Epithelial cell of umbilical artery (primary cell): ENCODE measurements at places on chromosomes 13 and 19. TPM values are rescaled to one million over a fixed set of nuclear protein-coding genes. Genes with fewer than 3 reads are reported as not detected.

Gene NLRP5
- total RNA-seq = not detected in 2 replicates

Gene CLC
- total RNA-seq = not detected in 2 replicates

Gene SELENOV
- not detected in 2 replicates for total RNA-seq

Gene ZNF607
- total RNA-seq = 1.9 and 3.8 TPM in 2 replicates

Gene ATP5F1D
- total RNA-seq = 18.1 and 28.9 TPM in 2 replicates

Gene LRCH1
- total RNA-seq = 8.2 and 8.4 TPM in 2 replicates

Gene UTP14C
- 9.7 and 13.2 TPM in 2 replicates for total RNA-seq
